PC-9 (cell line): ENCODE measurements at places on chromosomes 7 and 10. TPM values are rescaled to one million over a fixed set of nuclear protein-coding genes. Genes with fewer than 3 reads are reported as not detected.
A peak's percentile ranks its signal among the peaks of the same experiment; 100 is the strongest.

- no peak overlapping the region for H3K4me3 ChIP-seq
- no peak overlapping the region for H3K27ac ChIP-seq
- no peaks in the 10 kb centered on the region for H3K4me1 ChIP-seq
- no peaks in the 10 kb centered on the region for H3K36me3 ChIP-seq
Observed at GRCh38 chr7:8982338-8982992, 549.1 kb downstream of the NXPH1 start.

DNA sequence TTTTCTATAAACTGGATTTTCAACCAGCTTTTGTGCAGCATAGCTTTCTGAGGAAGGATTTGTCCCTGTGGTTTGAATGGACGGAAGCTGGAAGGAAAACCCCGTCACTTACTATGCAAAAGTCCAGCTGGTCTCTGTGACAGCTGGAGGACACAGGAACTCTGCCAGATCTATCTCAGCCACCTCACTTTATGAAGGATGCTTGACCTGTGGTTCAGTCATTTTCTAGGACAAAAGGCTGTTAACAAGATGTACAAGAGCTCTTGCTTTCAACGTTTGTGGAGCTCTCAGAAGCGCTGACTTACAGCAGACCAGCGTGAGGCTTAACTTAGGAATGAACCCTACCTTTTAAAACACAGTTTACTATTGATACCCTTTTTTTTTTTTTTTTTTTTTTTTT lies 90.8 kb downstream of the CREM start:
- H3K36me3 ChIP-seq, result no peaks in the 10 kb centered on the region
- H3K4me1 ChIP-seq, result no peaks in the 10 kb centered on the region
- no peak overlapping the region for H3K4me3 ChIP-seq
- no peak overlapping the region for H3K27ac ChIP-seq
- no peak for DNase-seq

DNA sequence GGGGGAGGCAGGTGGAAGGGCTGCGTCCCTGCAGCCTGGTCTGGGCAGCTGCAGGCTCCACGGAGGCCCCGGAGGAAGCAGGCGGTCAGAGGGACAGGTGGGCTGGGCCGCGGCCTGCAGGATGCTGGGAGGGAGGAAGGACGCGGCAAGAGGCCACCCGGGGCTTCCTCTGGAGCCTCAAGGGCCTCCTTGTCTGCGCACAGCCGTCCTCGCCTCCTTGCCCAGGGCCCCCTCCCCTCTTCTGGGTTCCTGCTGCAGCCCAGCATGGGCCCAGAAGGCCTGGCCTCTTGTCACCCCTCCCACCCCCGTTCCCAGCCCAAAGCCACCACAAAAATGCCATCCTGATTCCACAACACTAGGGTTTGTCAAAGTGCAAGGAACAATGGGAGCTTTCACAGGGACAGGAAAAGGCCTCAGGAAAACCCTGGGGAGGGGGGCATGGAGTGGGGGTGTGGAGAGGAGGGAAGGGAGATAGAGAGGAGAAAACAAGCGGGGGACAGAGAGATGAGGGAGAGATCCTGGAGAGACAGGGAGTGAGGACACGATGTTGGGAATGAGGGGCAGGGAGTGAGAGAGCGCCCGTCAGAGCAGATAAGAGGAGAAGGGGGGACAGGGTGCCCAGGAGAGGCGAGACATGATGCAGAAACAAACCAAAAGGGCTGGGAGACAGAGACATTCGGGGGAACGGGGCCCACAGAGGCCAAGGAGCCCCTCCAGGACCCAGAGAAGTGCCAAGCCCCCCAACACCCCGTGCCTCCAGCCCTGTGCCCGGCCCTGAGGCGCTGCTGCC lies 41.8 kb downstream of the ZCCHC24 start:
- H3K4me1 ChIP-seq, result peaks cover 22% of the 10 kb centered on the region
- H3K27ac ChIP-seq, result no peak overlapping the region
- DNase-seq, result no peak
- no peaks in the 10 kb centered on the region for H3K36me3 ChIP-seq
- no peak overlapping the region for H3K4me3 ChIP-seq

DNA sequence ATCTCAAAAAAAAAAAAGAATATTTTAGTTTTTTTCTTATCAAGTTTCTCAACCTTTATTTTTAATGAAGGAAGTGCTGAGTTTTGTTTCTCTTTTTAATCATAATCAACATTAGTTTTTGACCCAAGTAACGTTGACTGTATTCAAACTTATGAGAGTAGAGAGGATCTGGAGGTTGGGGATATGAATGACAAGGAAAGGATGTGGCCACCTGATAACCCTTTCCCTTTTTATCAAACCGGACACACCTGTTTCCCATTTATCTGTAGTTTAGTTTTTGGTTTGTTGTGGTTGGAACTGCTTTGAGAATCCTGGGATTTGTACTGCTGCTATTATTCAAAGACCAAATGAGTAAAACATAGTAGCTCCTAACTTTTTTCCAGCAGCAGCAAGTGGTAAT lies 38.6 kb downstream of the HACD1 start:
- no peak overlapping the region for H3K4me3 ChIP-seq
- H3K27ac ChIP-seq, result no peak overlapping the region
- H3K36me3 ChIP-seq, result no peaks in the 10 kb centered on the region
- no peaks in the 10 kb centered on the region for H3K27me3 ChIP-seq
- DNase-seq, result no peak
- H3K4me1 ChIP-seq, result no peaks in the 10 kb centered on the region

- H3K4me1 ChIP-seq, result peaks cover 21% of the 10 kb centered on the region
- no peak overlapping the region for H3K4me3 ChIP-seq
- H3K27ac ChIP-seq, result no peak overlapping the region
- DNase-seq, result no peak
Observed at GRCh38 chr7:106629516-106629915, 31.4 kb downstream of the CCDC71L start.

DNA sequence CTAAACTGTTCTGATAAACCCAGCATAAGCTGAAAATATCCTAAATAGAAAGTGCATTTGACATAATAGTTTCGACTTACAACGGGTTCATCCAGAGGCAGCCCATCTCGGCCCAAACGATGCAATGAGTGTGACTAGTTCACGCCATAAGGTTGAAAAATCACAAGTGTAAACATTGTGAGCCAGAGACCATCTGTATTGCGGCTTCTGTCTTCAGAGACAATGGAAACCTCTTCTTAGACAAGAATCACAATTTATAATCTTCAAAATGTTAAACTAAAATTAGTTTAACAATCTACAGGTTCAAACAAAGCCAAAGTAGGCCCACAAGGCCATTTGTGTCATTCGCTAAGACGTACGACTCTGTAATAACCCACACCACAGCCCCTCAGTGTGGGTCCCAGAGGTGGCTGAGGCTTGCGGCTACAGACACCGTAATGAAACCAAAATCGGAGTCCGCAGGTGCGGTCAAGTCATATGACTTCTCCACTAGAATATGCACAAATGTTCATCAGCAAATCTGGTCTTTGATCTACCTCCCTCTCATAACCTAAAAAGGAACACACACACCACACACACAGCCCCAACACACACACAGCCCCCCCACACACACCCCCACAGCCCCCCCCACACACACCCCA lies 81.8 kb downstream of the DIP2C start:
- peaks cover 24% of the 10 kb centered on the region for H3K27me3 ChIP-seq
- no peaks in the 10 kb centered on the region for H3K4me1 ChIP-seq
- no peak overlapping the region for H3K4me3 ChIP-seq
- no peak overlapping the region for H3K27ac ChIP-seq

- no peaks in the 10 kb centered on the region for H3K27me3 ChIP-seq
- peaks cover 63% of the 10 kb centered on the region for H3K4me1 ChIP-seq
- peak overlapping the region; percentile 96 for H3K27ac ChIP-seq
- DNase-seq, result peak; percentile 80
Observed at GRCh38 chr10:69439350-69439739, 11.9 kb upstream of the TSPAN15 start.

DNA sequence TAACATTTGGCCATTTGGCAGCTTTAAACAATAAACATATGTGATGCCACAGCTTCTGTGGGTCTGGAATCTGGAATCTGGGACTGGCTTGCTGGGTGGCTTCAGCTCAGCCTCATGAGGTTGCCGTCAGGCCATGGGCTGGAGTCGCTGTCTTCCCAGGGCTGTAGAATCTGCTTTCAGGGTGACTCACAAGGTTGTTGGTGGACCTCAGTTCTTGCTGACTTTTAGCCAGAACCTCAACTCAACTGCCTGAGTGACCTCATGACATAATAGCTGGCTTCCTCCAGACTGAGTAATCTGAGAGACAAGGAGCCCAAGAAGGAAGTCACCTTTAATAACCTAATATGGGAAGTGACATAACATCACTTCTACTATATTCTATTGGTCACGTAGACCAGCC lies 44.6 kb upstream of the TSPAN13 start:
- no peak overlapping the region for H3K4me3 ChIP-seq
- peak overlapping the region; percentile 9 for H3K27ac ChIP-seq
- H3K4me1 ChIP-seq, result peaks cover 10% of the 10 kb centered on the region
- peaks cover 31% of the 10 kb centered on the region for H3K36me3 ChIP-seq

GRCh38 chr7:156865493-156865892 lies 27.5 kb downstream of the LMBR1 start:
- no peak overlapping the region for H3K27ac ChIP-seq
- H3K27me3 ChIP-seq, result no peaks in the 10 kb centered on the region
- H3K4me1 ChIP-seq, result no peaks in the 10 kb centered on the region

Gene NUDCD3
- total RNA-seq, result 149 and 158 TPM in 2 replicates

Gene CPVL
- 0.28 TPM in 1 of 2 replicates, not detected in the other for total RNA-seq
